Stimulated activated CD4-positive, alpha-beta T cell treated with anti-CD3 and anti-CD28 coated beads, Interleukin-12 subunit alpha, Interleukin-12 subunit beta, amount 100 ng/mL, for 4 hours (primary cell): ENCODE measurements at places on chromosomes 3 and 15.

- DNase-seq: no peak
Measured at GRCh38 chr15:90230071-90230494, 3.7 kb downstream of the CIB1 start.

DNA sequence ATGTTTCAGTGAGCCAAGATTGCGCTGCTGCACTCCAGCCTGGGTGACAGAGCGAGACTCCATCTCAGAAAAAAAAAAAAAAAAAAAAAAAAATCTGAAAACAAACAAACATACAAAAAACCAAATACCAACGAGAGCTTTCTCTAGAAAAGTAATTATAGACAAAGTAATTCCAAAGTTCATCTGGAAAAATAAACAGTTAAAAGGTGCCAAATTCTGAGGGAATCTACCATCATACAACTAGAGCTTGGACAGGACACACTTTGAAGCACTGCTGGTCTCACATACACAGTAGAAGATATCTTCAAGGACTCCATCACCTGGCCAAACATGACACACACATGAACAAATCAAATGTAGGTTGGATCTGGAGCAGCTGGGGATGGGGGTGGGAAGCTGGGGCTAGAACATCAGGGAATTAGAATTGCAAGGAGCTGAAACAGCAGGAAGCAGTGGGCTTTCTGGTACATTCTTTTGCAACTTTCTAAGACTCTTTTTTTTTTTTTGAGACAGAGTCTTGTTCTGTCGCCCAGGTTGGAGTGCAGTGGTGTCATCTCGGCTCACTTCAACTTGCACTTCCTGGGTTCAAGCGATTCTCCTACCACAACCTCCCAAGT is 41.1 kb upstream of the CTSH start:
- no peak for DNase-seq

GRCh38 chr3:22129101-22129500 is 378.1 kb upstream of the ZNF385D start:
- no peak for DNase-seq

DNA sequence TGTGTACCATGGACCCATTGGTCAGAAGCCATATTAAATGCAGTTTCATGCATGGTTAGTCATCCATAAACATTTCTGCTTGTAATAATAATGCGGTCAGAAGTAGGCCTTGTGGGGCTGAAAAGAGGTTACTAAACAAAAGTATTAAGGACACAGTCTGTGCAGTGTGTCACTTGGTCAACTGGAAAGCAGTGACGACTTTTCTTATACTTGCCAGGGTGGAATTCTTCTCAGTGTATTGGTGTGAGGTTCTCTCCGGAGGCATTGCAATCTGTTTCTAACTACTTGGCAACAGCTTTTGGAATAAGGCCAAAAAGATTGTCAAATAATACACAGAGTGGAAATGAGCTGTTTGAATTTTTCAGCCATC is 46.8 kb downstream of the CHL1 start:
- no peak for DNase-seq

GRCh38 chr3:121648219-121648958 is 12.3 kb downstream of the HCLS1 start:
- no peak for DNase-seq

DNA sequence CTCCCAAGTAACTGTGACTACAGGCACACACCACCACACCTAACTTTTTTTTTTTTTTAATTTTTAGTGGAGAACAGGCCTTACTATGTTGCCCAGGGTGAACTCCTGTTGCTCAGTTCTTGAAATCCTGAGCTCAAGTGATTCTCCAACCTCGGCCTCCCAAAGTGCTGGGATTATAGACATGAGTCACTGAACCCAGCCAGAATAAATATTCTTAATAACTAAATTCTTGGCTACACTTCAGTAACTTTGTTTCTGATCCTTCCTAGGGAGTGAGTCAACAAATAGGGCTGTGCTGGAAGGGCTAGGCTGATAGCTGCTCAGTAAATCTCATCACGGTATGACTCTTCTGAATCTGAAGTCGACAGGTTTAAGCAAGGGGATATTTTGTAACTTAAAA is 56.6 kb downstream of the P3H2 start:
- DNase-seq: no peak

- DNase-seq: no peak
Measured at GRCh38 chr3:104612218-104612617, 754.5 kb upstream of the ALCAM start.

DNA sequence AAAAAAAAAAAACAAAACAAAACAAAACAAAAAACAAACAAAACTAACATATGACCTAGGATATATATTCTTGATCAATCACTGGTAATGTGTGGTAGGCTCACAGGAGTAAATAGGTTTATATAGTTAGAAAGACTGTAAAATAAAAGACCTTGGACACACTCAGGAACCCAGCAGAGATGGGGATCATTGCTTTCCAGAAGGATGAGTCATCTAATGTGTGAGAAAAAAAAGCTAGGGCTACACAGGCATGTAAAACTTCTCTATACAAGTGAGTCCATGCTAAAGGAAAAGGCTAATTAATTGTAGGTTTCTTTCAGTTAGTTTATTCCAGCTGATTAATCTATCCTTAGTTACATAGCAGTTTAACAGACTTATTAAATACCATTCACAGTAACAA is 710.3 kb upstream of the ARPP21 start:
- DNase-seq: no peak
